ENCODE measurements at places on chromosomes 12 and 14.

- DNase-seq = no peak
Measured at GRCh38 chr12:27566159-27566558, 42.2 kb downstream of the PPFIBP1 start.

GRCh38 chr12:71710276-71711125, 24.6 kb downstream of the TMEM19 start:
- DNase-seq = no peak

DNA sequence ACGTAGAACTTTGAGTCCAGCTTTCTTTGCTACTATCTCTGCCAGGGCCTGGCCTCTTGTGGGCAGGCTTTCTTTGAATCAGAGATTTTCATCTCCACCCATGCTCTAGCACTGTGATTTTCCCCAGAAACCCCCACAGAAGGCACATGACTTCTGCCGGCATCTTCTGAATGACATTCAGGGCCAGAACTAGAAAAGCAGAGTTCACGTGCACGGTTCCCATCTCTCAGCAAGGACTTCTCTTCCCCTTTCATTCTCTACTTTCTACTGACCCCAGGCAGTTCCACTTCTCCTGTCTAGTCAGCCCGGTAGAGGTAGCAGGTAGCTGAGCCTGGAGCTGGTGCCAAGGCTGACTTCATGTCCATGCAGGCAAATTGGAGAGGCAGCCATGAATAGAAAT, 26.9 kb downstream of the BATF start:
- no peak for DNase-seq

DNA sequence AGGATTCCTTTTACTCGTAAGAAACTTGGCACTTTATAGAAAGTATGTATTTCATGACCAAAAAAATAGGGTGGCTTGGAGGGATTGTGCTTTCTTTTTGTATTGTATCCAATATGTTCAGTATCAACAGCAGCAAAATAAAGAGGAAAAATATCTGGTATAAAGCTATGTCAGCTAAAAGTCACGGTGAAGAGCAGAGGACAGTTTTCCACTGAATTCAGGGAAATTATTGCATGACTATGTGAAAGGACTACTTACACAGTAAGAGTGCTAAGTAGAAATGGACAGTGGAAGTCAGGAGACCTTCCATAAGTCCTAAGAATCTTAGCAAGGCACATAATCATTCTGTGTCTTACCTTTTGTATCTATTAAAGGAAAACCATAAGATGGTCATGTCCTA, 19.3 kb downstream of the TSHR start:
- DNase-seq = no peak

DNA sequence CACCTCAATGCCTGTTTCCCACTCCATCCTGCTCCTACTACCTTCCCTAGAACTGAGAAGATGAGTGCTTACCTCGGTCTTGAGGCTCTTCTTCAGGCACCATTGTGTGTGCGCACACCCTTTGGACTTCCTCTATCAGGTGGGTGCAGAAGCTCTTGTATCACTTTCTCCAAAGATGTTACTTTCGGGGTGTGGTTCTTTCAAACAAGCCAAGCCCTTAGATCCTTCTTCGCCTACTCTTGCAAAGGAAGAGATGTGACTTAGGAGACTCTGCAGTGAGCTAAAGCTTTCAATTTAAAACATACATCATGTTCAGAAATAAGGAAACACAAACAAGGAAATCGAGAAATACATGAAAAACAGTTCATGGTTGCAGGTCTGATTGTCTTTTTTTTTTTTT, at the start of gene CLEC4C:
Gene CLEC4C, minus strand, starts transcription at position 130 of the 400 bp plus-strand sequence. Its CDS starts 27 bp downstream, at position 103.
- DNase-seq = no peak

GRCh38 chr12:42421844-42422779, 96.1 kb downstream of the PPHLN1 start:
- no peak for DNase-seq

DNA sequence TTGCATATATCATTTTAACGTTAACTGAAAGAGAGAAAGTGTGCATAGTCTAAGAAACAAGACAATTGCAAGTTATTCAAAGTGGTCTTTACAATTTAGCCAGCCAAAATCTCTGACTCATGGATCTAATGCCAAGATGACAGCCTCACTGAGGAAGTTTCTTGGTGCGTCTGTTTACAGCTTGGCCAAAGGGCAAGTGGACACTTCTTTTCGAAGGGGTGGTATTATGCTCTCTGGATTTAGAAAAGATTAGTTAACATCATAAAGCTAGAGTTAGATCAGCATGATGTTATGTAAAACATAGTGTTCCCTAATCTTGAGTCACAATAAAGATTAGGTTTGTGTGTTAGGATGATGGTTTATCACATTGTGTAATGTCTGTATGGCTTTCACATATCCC, 51.5 kb upstream of the SLC2A13 start:
- DNase-seq = no peak

GRCh38 chr12:50151047-50151687, 16.0 kb downstream of the CERS5 start:
- DNase-seq = no peak

DNA sequence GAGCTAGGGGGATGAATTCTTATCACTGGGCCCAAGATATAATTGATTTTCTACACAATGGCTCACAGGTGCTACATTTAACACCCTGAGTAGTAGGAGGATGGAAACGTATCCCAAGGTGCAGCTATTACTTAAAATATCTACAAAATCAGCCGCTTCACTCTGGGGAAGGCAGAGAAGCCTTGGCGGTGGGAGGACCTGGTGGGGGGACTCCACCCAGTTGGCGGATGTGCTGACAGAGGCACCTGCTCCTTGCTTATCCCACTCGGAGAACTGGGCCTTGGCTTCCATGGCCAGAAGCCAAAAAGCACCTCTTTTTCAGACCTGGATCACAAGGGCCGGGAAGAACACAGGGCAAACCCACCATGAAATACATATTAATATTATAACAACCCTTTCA, 106.3 kb downstream of the OTX2 start:
- no peak for DNase-seq

GRCh38 chr14:87109271-87109670, 883.7 kb downstream of the GALC start:
- DNase-seq = no peak

GRCh38 chr12:57940052-57940914, 1.1 kb upstream of the ATP23 start:
- no peak for DNase-seq

GRCh38 chr12:47734725-47735480, 9.6 kb upstream of the ENDOU start:
- DNase-seq = no peak

GRCh38 chr12:53051881-53052412, 2.1 kb downstream of the TNS2 start:
- no peak for DNase-seq

- DNase-seq = no peak
Measured at GRCh38 chr12:131366261-131366871, 344.5 kb upstream of the SFSWAP start.

- no peak for DNase-seq
Measured at GRCh38 chr14:23556700-23557440, 799 bp downstream of the THTPA start.

- peak; percentile 64 for DNase-seq
Measured at GRCh38 chr12:3532931-3533702, 42.1 kb downstream of the PRMT8 start.

- DNase-seq = no peak
Measured at GRCh38 chr12:121751034-121751433, 38.5 kb downstream of the TMEM120B start.

- DNase-seq = no peak
Measured at GRCh38 chr12:31853977-31854376, 105.2 kb upstream of the RESF1 start.

DNA sequence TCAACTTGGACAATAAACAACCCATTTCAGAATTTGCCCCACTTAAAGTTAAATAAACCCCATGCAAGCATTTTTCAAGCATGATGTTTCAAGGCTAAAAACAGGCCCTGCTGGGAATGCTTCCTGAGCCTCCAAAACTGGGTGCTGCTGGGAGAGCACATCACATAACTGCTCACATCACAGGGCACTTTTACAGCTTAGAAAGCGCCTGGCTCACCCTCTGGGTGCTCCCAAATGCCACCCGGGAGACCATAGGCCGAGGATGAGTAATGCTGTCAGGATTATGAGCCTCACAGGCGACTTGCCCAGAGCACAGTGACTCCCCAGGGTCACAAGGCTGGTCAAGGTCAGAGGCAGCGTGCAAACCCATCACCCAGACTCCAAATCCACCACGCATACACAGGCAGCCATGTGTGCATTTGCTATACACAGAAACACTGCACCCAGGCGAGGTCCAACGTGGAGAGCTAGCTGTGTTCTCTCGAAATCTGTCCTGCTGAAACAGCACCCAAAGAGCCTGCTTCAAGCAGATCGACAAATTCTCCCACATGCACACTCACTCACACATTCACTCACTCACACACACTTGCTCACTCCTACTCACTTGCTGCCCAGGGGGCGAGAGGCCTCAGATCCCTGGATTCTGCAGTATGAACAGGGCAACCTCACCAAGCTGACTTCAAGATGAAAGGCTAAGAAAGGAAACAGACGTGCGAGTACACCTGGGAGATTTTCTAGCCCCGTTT, 58.7 kb downstream of the ITPK1 start:
- no peak for DNase-seq

GRCh38 chr12:88206601-88207000, 64.5 kb downstream of the TMTC3 start:
- no peak for DNase-seq

- no peak for DNase-seq
Measured at GRCh38 chr14:77909911-77910310, 110.0 kb downstream of the ADCK1 start.

- DNase-seq = no peak
Measured at GRCh38 chr14:47278233-47278842, 397.1 kb downstream of the MDGA2 start.

GRCh38 chr12:117744418-117744817, 224.4 kb downstream of the KSR2 start:
- no peak for DNase-seq

Data from osteocyte (in vitro differentiated cells).